ENCODE measurements at places on chromosomes 3 and 15.

DNA sequence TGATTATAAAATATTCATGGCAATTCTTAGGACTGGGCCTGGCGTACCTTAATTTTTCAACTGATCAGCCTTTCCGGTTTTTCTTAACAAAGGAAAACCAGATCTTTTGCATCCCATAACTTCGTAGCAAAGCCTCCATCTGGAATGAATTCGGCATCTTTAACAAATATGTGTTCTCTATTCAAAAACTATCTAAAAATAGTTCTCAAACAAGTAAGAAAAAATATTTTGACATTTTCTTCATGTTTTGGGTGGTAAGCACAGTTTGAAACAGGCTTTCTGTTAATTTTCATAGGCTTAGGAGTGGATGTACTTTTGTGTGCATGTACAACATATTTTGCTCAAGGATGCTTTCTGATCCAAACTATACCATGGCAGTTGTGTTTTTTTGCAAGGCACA is 55.1 kb downstream of the RBMS3 start:
- DNase-seq = no peak

- no peak for DNase-seq
Measured at GRCh38 chr3:176055836-176056235, 1141.4 kb downstream of the TBL1XR1 start.

GRCh38 chr15:59814409-59814808 is 125.3 kb upstream of the BNIP2 start:
- DNase-seq = no peak

GRCh38 chr15:76678766-76679165 is 226.4 kb downstream of the SCAPER start:
- no peak for DNase-seq

GRCh38 chr3:16993227-16993626 is 108.5 kb downstream of the PLCL2 start:
- DNase-seq = no peak

GRCh38 chr3:152021951-152022461 is 148.6 kb downstream of the SUCNR1 start:
- no peak for DNase-seq

- DNase-seq = no peak
Measured at GRCh38 chr3:46898321-46899150, 21.0 kb downstream of the PTH1R start.

DNA sequence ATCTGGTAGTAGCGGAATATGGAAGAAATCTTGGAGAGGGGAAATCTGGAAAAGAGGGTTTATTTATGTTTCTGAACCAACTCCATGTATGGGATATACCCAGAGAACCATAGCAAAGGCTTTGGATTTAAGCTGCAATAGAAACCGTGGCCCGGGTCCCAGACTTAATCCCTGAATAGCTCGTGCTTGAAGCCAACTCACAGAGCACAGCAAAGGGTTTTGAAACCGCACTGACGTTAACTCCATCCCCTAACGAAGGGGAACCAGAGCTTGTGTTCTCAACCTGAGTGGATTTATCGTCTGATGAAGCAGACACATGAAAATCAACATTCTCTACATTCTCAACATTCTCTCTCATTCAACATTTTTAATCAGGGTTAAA is 154.6 kb downstream of the APBA2 start:
- no peak for DNase-seq

Measured in type B pancreatic cell (in vitro differentiated cells).